ENCODE measurements at places on chromosomes 5 and 9. TPM values are rescaled to one million over a fixed set of nuclear protein-coding genes. Genes with fewer than 3 reads are reported as not detected.
A peak's percentile ranks its signal among the peaks of the same experiment; 100 is the strongest.

NMUR2 gene
- not detected for total RNA-seq

QRFP gene
- not detected for total RNA-seq

DAB2IP gene
- total RNA-seq, result 0.06 TPM

IRX1 gene
- not detected for total RNA-seq

PKD2L2 gene
- 0.48 TPM for total RNA-seq

ZNF300 gene
- 2.2 TPM for total RNA-seq

SLIT3 gene
- total RNA-seq, result 1.9 TPM

CCL27 gene
- total RNA-seq, result not detected

GRXCR2 gene
- total RNA-seq, result not detected

PRRX2 gene
- total RNA-seq, result 1.7 TPM

KCNV2 gene
- not detected for total RNA-seq

SH2D3C gene
- 39.3 TPM for total RNA-seq

DRD1 gene
- not detected for total RNA-seq

NAA35 gene
- total RNA-seq, result 28.7 TPM

PJA2 gene
- 64.5 TPM for total RNA-seq

PCDHGB3 gene
- total RNA-seq, result 0.14 TPM

GRCh38 chr5:176648474-176649194 lies 1.4 kb downstream of the TSPAN17 start:
- no peak for DNase-seq

DNA sequence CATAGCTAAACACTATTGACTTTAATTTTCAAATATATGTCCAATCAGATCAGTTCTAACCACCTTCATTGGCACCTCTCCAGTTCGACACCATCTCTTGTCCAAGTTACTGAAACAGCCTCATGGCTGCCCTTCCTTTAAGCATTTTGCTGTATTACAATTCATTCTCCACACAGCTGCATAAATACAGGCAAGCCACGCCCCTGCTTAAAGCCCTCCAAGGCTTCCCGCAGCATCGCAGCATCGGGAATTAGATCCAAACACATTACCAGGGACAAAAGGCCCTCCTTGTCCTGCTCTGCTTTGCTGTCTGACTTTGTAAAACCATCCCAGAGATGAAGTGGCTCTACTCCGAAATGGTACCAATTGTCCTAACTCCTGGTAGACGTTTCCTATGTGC lies 75.1 kb upstream of the RAI14 start:
- DNase-seq, result no peak

DNA sequence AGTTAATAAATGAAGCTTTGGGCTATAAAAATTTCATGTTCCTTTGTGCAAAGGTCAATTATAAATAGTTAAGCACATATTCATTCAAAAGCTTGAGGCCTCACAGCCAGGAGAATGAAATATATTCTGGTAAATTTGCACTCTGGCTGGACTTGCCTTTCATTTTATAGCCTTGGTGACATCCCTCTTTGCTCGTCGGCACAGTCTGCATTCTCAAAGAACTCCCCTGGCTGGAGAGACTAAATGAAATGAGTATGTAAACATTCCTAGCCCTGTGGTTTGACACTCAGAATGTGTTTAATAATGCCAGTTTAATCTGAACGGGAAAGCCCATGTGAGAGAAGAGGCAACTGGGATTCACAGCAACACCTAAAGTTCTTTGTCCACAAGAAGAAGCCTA lies 285.6 kb downstream of the BRINP1 start:
- DNase-seq, result no peak

DNA sequence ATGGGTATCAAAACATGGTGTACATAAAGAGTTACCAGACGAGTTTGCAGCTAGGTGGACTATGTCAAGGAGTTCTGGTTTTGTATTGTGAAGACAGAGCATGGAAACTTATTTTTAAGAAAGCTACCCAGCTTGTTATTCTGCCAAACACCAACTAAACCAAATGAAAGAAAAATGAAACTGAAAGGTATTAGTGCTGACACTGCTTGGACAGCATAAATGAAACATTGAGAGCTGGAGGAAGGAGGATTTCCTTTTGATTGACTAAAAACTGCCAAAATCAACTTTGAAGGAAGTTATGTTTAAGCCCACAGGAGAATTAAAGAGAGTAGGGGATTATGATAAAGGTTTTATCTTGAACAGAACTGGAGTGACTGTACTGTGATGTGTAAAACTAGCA lies 766.2 kb downstream of the PTPRD start:
- no peak for DNase-seq

- peak; percentile 20 for DNase-seq
Measured at GRCh38 chr5:123036391-123037103, at the start of gene PPIC. PPIC (minus strand) TSS chr5:123036725; CDS start chr5:123036625, 100 bp downstream.

DNA sequence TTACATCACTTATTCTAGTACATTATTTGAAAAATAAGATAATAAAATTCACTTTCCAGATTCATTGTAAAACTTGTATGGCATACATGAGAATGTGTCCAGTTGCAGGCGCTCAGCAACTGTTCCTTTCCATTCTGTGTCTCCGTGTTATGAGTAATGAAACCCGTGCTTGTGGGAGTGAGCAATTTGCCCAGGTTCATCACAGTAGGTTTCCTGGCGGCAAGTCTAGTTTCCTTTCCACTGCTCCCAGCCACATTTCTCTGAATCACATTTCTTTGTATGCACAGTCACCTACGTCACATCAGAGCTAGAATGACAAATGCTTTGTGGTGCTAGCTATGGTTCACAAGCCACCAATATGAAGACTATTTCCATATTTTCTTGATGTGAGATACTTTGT lies 39.9 kb downstream of the MOCS2 start:
- DNase-seq, result peak; percentile 80

DNA sequence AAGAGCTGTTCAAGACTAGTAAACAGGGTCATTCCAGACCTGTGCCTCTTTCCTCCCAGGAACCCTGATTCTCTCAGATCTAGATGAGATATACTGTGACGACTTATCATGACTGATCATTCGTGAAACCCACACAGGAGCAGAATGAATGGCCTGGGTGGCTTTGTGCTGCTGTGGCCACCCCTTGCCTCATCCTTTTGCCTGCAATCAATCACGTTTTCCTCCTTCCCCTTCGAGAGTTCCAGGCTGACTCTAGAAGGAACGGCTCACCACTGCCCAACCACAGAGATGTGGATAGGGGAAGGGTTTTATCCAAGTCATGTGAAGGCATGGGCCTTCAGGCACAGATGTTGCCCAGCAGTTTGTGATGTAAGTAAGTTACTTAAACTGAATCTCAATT lies 5.8 kb downstream of the ANXA6 start:
- DNase-seq, result peak; percentile 63

GRCh38 chr5:25544652-25545249 lies 900.0 kb upstream of the CDH10 start:
- no peak for DNase-seq

- DNase-seq, result no peak
Measured at GRCh38 chr9:74293479-74293878, 203.7 kb upstream of the RORB start.

GRCh38 chr9:107176436-107177151 lies 106.5 kb upstream of the RAD23B start:
- DNase-seq, result no peak

DNA sequence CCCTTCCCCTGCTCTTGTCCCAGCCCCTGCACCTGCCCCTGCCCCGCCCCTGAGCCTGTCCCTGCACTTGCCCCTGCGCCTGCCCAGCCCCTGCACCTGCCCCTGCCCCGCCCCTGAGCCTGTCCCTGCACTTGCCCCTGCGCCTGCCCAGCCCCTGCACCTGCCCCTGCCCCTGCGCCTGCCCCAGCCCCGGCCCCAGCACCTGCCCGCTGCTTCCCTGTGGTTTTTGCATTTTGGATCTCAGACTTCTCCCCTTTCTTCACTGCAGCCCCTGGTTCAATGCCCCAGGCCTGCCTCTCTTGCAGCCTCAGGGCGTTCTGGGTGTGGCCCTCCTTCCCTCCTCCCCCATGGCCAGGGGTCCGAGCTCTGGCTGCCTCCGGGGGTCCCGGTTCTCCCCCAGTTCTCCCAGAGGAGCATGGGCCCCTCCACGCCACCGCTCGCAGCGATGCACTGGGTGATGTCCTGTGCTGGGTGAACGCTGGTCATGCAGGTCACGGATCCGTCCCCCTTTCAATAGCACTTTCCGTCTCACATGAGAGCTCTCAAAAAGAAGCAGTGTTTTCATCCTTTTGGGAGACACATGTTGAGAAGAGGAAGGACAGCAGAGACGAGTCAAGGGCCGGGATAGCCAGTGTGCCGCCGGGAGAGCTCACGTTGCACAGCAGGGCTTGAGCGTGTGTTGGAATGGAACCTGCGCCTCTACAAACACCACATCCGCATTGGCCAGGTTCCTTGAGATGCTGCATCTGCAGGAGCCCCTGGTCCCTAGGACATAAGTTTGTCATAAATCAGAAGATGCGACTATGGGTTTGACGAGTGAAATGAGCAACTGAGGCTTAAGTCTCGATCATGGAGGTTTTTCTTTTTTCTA lies 44.0 kb upstream of the IRX4 start:
- no peak for DNase-seq

- no peak for DNase-seq
Measured at GRCh38 chr9:100443781-100444768, 17.1 kb downstream of the MSANTD3 start.

GRCh38 chr5:112329419-112330090 lies 89.5 kb downstream of the EPB41L4A start:
- DNase-seq, result no peak

GRCh38 chr5:174922955-174923354 lies 198.6 kb downstream of the MSX2 start:
- DNase-seq, result no peak

DNA sequence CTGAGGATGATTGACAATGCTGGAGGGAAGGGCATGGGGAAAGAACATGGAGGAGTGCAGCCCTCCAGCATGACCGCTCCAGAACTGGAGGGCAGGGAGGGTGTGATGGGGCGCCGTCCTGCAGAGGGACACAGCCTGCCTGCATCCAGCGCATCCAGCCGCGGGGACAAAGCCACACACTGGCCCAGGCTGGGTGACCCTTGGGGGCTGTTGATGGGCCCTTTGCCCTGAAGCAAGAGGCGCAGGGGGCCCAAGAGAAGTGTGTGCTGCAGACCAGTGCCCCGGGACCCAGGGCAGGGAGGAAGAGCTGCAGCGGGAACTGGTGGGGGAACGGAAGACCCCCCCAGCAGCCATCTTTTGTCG lies 169.8 kb upstream of the PPP1R26 start:
- DNase-seq, result no peak

DNA sequence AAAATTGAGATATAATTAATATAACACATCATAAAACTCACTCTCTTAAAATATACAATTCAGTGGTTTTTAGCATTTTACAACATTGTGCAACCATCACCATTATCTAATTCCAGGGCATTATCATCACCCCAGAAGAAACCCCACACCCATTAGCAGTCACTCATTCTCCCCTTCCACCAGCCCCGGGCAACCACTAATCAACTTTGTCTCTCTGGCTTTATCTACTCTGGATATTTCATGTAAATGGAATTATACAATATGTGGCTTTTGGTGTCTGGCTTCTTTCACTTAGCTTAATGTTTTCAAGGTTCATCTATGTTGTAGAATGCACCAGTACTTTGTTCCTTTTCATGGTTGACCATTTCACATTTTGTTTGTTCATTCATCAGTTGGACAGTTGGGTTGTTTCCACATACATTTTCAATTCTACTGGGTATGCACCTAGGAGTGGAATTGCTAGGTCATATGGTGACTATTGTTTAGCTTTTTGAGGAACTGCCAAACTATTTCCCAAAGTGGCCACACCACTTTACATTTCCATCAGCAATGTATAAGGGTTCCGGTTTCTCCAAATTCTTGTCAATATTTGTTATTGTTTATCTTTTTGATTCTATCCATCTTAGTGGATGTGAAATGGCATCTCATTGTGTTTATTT lies 62.4 kb downstream of the MARCHF3 start:
- no peak for DNase-seq

GRCh38 chr9:121322037-121322736 lies 47.9 kb downstream of the STOM start:
- DNase-seq, result no peak

DNA sequence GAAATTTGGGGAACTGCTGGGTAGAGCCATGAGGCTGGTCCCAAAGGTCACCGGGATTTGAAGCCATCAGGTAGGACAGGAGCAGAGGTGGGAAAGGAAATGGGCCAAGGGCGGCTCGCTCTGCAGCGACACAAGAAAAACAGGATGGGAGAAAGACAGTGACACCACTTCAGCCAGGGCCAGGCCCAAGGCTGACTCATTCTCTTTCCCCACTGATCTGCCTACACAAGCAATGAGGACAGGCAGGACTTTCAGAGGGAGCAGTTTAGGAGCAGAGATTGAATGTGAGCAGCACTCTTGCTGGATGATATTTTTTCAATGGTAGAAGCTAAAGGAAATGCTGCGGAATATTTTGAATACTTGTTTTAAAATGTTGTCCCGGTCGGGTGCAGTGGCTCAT lies 3.5 kb downstream of the RUFY1 start:
- DNase-seq, result no peak

DNA sequence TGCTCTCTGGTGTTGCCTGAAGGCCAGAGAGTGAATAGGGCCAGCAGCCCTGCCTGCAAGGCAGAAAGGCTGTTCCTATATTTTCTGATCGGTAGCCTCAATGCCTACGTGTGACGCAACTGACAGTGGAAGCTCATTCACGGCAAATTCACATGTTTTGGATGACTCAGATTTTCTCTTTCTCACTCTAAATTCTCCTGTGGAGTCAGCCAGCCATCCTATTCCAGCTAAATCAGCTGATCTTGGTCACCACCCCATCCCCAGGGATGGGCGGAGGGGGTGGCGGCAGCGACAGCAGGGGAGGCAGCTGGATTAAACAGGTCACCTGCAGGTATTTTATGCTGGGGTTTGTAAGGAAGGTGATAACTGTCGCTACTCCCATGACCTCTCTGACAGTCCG lies 52.3 kb downstream of the ZNF510 start:
- no peak for DNase-seq

DNA sequence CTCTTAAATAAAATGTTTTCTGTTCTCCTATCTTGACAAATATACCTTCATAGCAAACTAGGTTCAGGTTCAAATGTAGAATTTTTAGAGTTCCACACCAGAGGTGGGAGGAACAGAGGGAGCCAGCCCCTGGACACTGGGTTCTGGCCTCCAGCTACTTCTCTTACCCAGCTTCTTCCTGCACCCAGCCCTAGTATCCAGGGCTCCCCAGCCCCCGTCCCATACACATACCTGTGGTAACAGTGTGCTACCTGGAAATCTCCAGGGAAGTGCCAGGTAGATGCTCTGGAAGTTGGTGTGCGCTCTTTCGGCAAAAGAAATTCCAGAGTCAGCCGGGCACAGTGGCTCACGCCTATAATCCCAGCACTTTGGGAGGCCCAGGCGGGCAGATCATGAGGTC lies 33.9 kb upstream of the IL6ST start:
- DNase-seq, result no peak

DNA sequence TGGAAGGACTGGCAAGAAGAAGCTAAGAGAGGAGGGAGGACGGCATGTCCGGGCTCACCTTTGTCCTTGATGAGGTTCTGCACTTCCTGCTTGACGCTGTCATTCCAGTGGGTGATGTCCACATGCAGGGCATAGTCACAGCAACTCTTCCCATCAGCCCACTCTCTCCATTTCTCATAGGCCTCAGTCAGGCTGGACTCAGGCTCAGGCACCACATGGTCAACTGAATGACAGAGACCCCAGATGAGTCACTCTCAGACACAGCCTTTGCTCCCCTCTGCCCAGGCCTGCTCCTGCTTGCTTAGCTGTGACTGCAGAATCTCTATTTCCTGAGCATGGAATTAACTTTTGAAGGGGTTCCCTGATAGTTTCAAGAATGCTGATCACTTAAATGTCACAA lies 94.2 kb downstream of the DPYSL3 start:
- no peak for DNase-seq

GRCh38 chr5:140565024-140565779 lies 574 bp downstream of the SLC35A4 start:
- no peak for DNase-seq

All from activated naive CD4-positive, alpha-beta T cell treated with anti-CD3 and anti-CD28 coated beads, Interleukin-2, amount 50 U/mL, for 72 hours (primary cell).